ENCODE measurements at places on chromosomes 5 and 9. TPM values are rescaled to one million over a fixed set of nuclear protein-coding genes. Genes with fewer than 3 reads are reported as not detected.

DNA sequence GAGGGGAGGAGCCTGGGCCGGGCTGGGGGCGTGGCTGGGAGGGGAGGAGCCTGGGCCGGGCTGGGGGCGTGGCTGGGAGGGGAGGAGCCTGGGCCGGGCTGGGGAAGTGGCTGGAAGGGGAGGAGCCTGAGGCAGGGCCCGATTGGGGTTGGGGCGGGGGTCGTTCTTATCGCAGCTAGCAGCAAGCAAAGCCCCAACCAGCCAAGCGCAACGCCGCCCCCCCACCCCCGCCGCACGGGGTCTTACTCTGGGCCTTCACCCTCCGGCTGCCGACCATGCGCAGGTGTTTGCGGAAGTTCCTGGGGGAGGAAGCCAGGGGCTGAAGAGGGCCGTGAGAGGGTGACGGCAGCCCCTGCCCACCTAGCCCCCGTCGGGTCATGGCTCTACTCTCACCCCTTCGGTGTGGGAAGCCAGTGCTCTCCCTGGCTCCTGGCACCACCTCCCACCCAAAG, 5.0 kb downstream of the NSMF start:
- DNase-seq = peak; percentile 47

GRCh38 chr9:111066468-111066867, 28.2 kb upstream of the LPAR1 start:
- DNase-seq = no peak

The KCNIP1 gene
- total RNA-seq = 0.35 TPM

GRCh38 chr5:103601314-103601713, 38.7 kb upstream of the NUDT12 start:
- no peak for DNase-seq

The GRIN1 gene
- total RNA-seq = 0.17 TPM

The PAEP gene
- not detected for total RNA-seq

- no peak for DNase-seq
Measured at GRCh38 chr9:91179237-91180138, 182.2 kb downstream of the AUH start.

GRCh38 chr9:1421436-1421835, 371.3 kb downstream of the DMRT2 start:
- no peak for DNase-seq

- DNase-seq = no peak
Measured at GRCh38 chr5:372996-373709, 51.6 kb downstream of the AHRR start.

GRCh38 chr5:62341783-62342475, 35.9 kb downstream of the KIF2A start:
- no peak for DNase-seq

GRCh38 chr9:98732091-98732490, 23.4 kb upstream of the GABBR2 start:
- DNase-seq = no peak

DNA sequence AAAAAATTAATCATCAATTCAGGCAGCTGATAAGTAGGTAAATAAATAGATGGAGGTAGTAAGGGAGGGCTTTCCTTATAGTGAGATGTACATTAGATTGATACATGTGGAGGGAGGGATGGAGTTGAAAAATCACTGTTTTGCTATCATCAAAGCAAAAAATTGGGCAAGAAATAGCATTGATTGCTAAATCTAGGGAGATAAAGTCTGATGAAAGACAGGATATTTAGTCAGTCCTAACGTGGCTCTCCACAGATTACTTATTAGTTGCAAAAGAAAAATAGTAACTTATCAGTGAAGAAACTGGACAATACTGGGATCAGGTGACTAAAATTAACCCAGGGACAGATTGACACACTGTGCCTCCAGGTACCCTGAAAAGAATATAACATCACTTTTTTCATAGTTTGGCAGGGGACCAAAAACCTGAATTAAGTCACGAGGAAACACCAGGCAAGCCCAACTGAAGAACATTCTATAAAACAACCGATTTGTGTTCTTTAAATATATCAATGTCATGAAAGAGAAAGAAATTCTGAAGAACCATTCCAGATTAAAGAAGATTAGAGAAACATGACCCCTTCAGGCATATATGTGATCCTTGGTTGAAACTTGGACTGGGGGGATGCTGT, 27.1 kb upstream of the GOLPH3 start:
- DNase-seq = no peak

DNA sequence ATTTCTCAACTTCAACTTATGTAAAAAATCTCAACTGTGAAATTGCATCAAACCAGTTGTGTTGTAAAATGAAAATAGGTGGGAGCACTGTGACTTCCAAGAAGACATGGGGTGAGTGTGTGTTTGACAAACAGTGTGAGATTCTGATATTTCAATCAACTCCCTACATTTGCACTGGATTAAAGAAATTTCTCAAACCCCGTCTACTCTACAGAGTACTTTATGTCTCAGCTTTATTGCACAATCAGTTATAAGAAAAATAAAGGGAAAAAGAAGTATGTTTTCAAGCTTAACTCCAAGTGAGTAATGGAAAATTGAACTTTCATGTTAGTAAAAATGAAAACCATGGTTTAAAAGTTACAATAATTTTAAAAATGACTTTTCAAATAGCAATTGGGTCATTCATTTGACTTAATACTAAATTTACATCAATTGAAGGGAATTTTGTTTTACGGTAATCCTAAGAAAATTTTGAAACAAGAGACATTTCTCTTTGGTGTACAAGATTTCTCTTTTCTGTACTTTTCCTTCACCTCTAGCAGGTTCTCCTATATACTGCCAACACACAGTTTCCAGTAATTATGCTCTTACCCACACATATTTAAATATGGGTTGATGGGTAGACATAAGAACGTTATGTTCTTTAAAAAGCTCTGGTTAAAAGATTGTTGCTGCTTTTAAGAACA, 80.3 kb downstream of the CDO1 start:
- no peak for DNase-seq

The PHYHD1 gene
- 32.6 TPM for total RNA-seq

DNA sequence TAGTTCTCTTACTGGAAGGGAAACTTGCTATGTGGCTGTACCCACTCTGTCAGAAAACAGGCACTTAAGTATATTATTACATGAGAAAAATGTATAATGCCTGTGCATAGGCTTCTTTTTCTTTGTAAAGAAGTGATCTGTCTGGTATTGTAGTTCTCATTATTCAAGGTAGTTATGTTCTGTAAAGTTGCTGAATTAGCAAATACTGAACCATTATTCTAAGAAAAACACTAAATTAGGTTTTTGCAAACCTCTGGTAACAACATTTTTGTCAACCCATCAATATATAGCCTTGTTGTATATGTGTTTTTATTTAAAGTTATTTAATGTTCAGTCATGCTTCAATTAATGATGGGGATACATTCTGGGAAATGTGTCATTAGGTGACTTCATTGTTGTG, 8.8 kb downstream of the RAD17 start:
- DNase-seq = no peak

The LHX3 gene
- not detected for total RNA-seq

- no peak for DNase-seq
Measured at GRCh38 chr5:3311433-3311832, 284.2 kb upstream of the IRX1 start.

GRCh38 chr9:4740638-4741364, at the start of gene AK3:
Gene AK3, minus strand, starts transcription at chr9:4741202. Its CDS starts 115 bp downstream, at chr9:4741087.
- peak; percentile 95 for DNase-seq

DNA sequence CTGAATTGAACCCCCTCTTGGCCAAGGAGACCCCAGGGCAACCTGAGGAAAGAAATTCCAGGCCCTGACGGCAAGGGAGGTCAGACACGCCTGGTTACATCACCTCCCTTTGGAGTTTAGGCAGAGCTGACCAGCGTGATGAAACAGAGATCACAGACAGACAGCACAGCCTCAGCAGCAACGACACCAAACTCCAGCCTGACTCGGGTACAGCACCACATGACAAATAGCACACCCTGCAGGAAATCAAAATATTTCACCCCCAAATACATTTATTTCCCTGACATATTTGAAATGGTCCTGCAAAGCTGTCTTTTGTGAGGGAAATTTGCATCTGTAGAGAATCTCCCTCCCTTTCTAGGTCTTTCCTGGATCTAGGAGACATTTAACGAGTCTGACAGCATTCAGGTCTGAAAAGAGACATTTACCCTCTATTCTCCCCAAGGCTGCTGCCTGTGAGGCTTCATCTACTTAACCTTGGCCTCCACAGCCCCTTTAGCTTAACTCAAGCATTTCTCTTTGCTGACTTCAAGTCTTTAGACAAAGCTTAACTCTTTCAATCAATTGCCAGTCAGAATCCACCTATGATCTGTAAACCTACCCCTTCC, 2.6 kb downstream of the QSOX2 start:
- no peak for DNase-seq

- no peak for DNase-seq
Measured at GRCh38 chr9:69044240-69045219, 9.0 kb downstream of the FXN start.

GRCh38 chr5:171268700-171269620, 40.1 kb upstream of the TLX3 start:
- no peak for DNase-seq

DNA sequence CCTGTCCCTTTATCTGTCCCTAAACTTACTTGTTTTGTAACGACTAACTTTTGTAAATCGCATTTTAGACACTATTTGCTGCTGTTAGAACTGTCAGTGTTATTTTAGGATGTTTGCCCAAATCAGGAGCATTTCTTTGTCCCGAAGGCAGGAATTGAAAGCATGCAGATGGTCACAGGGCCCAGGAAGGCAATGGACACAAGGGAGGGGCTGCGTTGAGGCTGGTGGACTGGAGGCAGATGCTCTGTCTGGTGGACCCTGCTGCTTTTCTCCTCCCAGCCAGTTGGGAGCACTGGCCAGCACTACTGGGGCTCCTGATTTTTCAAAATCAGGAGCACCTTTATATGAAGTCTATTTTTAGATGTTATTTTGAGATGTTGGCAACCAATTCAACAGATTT, 31.7 kb downstream of the DOCK2 start:
- DNase-seq = no peak

DNA sequence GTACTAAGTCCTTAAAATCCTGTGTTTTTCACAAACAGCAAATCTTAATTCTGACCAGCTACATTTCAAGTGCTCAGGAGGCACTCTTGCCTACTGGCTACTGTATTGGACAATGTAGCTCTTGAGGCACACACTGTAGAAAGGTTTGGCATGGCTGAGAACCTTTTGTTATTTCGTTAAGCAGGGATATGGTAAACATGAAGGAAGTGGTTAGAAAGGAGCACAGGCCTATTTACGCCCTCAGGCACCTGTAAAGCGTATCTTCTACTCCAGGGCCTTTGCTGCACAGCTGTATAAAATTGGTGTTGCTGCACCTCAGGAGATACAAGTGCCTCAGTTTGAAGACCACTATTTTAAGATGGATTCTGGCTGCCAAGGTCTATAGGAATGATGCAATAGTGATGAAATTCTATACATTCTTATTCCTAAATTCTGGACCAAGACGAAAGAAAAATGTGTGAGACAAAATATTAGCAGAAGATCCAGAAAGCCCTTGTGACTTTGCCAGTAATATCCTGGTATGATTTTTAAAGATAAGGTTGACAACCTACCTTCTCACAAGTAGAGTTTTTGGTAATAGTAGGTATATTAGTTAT, 9.3 kb upstream of the OTULIN start:
- DNase-seq = no peak

DNA sequence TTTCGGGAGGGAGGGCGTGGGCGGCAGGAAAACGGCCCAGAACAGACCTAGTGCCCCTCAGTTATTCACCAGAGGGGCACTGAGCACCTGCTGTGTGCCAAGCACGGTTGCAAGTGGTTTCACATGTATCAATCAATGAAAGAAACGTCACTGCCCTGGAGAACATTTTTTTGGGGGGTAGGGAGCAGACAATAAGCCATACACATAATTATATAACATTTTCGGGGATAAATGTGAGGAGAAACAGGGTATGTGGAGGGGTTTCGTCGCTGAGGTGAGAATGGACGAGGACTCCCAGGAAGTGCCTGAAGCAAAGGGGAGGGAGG, 444 bp upstream of the ZNF354A start:
- no peak for DNase-seq

GRCh38 chr9:33255014-33255413, 9.5 kb downstream of the BAG1 start:
- no peak for DNase-seq

- DNase-seq = no peak
Measured at GRCh38 chr9:128146591-128147120, 2.6 kb upstream of the LCN2 start.

GRCh38 chr5:10719965-10720364, 41.1 kb downstream of the DAP start:
- DNase-seq = no peak

DNA sequence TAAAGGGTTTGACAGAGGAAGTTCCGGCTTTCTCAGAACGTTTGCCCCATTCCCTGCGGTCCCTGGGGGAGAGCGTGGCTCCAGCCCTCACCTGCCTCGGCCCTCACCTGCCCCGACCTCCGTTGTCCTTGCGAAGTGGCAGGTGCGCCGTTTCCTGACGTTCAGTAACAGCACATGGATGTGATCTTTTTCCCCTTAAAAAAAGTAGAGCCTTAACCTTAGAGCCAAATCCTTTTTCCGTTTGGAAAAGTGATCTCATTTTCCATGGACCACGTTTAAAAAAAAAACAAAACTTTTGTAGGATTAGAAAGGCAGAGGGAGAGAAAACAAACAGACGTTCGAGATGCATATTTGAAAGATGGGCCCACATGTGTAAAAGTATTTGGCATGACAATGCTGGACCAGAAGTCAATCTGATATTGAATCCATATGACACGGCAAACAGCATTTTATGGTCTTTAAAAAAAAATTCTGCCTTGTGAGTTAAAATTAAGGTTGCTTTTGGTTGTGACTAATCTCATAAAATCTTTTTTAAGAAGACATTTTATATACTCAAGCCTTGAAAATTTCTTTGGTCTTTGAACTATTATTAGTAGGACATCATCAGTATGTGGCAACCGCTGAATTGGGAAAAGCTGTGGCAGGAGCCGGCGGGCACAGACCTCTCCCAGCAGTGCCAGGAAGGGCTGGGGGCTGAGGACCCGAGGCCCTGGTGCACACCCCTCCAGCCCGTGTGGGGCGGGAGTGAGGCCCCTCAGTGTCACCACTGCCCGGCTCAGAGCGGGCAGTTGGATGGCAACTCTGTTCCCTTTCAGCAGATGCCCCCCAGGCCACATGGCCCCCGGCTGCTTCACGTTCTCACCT, 42.5 kb upstream of the EXOC3 start:
- no peak for DNase-seq

DNA sequence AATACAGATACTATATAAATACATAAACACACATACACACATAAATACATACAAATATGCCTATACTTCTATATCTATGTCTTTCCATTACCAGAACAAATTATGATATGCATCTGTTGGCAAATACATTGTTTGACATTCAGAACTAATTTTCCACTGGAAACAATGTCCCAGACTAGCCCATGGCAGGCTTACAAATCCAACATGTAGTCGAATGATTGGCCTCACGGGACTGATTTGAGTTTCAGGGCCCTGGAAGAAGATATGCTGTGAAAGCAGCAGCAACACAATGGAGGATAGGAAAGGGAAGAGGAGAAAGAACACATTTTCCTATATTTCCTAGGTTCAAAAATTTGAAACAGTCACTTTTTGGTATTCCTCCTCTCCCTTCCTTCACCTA, 881.1 kb upstream of the DMAC1 start:
- no peak for DNase-seq

Measured in left lung (tissue), 14 donors.